MCF 10A (cell line): ENCODE measurements at places on chromosomes 5 and 9. TPM values are rescaled to one million over a fixed set of nuclear protein-coding genes. Genes with fewer than 3 reads are reported as not detected.

ERBIN gene
- 69.2 and 71.3 TPM in 2 replicates for total RNA-seq

MARCHF11 gene
- total RNA-seq, result not detected in 2 replicates

SCGB3A2 gene
- total RNA-seq, result not detected in 2 replicates

PCDHA9 gene
- total RNA-seq, result 0.25 and 0.28 TPM in 2 replicates

PRR16 gene
- 11.9 and 18.9 TPM in 2 replicates for total RNA-seq

NIPBL gene
- total RNA-seq, result 46.2 and 51.0 TPM in 2 replicates

VDAC1 gene
- 262 and 334 TPM in 2 replicates for total RNA-seq

NR2F1 gene
- 1.4 and 1.7 TPM in 2 replicates for total RNA-seq

DNLZ gene
- total RNA-seq, result 24.5 and 30.5 TPM in 2 replicates

GPR21 gene
- 0.37 TPM in 1 of 2 replicates, not detected in the other for total RNA-seq

FAM153A gene
- not detected in 2 replicates for total RNA-seq

MELK gene
- total RNA-seq, result 25.6 and 33.3 TPM in 2 replicates

CCDC183 gene
- total RNA-seq, result 0.26 and 1.3 TPM in 2 replicates

PCA3 gene
- total RNA-seq, result not detected in 2 replicates

ADGRV1 gene
- total RNA-seq, result 0.22 TPM in 1 of 2 replicates, not detected in the other

NEUROG1 gene
- total RNA-seq, result not detected in 2 replicates

FOXD4 gene
- 2.1 and 2.4 TPM in 2 replicates for total RNA-seq

DOCK2 gene
- 0.39 and 0.42 TPM in 2 replicates for total RNA-seq

SH3RF2 gene
- 14.9 and 29.6 TPM in 2 replicates for total RNA-seq

CAST gene
- 351 and 393 TPM in 2 replicates for total RNA-seq

CNTLN gene
- total RNA-seq, result 6.7 and 7.4 TPM in 2 replicates

SLC23A1 gene
- total RNA-seq, result not detected in 2 replicates

PCDHB7 gene
- total RNA-seq, result 0.28 and 0.29 TPM in 2 replicates

PCDHGB3 gene
- total RNA-seq, result 0.33 and 0.56 TPM in 2 replicates

ST8SIA4 gene
- total RNA-seq, result 0.26 and 0.54 TPM in 2 replicates

NTNG2 gene
- 0.44 TPM in 1 of 2 replicates, not detected in the other for total RNA-seq
